ENCODE measurements at places on chromosomes 6 and 20. TPM values are rescaled to one million over a fixed set of nuclear protein-coding genes. Genes with fewer than 3 reads are reported as not detected.

KPNA5 gene
- total RNA-seq, result 11.4 TPM

GPSM3 gene
- total RNA-seq, result 49.0 TPM

MYB gene
- total RNA-seq, result 23.3 TPM

DNA sequence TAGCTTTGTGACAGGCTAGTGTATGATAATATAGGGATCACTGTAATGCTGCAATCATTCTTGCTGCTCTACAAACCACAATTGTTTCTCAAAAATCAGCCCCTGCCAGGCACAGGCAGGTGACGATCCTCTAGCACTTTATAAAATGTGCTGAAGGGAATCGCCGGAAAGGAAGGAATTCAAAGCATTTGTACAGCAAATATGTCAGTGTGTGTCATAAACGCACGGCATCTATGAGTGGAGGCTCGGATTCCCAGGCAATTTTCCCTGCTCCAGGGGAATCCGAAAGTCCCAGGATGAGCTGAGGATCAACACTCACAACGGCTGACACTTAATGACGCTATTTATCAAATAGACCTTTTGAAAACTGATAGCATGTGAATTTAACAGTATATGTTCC lies 1.4 kb downstream of the PHACTR1 start:
- DNase-seq, result no peak
- no peaks in the 10 kb centered on the region for H3K36me3 ChIP-seq
- H3K4me1 ChIP-seq, result no peaks in the 10 kb centered on the region
- H3K27me3 ChIP-seq, result no peaks in the 10 kb centered on the region
- no peak overlapping the region for H3K4me3 ChIP-seq
- H3K27ac ChIP-seq, result no peak overlapping the region

DNA sequence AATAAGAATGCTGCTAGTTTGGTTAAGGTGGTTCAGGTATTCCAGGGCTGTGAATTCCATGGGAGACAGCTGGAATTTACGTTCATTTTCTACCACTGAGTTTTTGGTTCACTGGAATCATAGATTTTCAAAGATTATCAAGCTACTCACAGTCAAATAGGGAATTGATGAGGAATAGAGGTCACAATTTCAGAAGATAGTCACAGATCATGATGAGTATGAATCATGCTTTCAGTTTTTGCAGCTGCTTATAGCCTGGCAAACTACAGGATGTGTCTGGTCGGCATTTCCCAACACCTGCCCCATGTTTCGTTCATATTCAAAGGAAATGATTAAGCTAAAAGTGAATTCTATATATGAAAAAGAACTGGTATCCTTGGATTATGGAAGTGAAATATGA lies 58.7 kb downstream of the BCKDHB start:
- H3K27ac ChIP-seq, result no peak overlapping the region
- no peaks in the 10 kb centered on the region for H3K27me3 ChIP-seq
- DNase-seq, result no peak
- H3K4me3 ChIP-seq, result no peak overlapping the region

GRCh38 chr6:152170702-152171667 lies 363.5 kb downstream of the ESR1 start:
- H3K4me1 ChIP-seq, result peaks cover 22% of the 10 kb centered on the region
- H3K27me3 ChIP-seq, result peaks cover 3% of the 10 kb centered on the region
- H3K27ac ChIP-seq, result no peak overlapping the region
- DNase-seq, result no peak

- H3K27ac ChIP-seq, result no peak overlapping the region
- DNase-seq, result no peak
- peaks cover 9% of the 10 kb centered on the region for H3K36me3 ChIP-seq
These were observed 40.9 kb downstream of the JAG1 start for GRCh38 chr20:10632721-10633509.

DNA sequence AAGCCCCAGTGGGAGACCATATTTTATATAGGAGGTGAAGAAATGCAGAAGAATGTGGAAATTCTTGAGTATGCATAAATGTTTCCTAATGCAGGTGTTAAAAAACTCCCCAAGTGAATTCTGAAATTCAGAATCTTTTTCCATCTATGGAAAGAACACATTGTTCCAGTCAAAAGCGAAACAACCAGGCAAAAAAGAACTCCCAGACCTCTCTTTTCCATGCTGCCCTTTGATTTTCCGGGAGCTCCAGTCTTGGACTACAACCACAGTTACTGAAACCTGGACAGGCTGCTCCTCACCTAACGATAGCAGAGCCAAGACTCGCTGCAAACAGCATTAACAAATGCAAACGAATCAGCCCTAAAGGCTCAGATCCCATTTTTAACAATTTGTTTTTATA lies 108.7 kb upstream of the CNKSR3 start:
- H3K36me3 ChIP-seq, result no peaks in the 10 kb centered on the region
- H3K27me3 ChIP-seq, result peaks cover 3% of the 10 kb centered on the region
- no peak overlapping the region for H3K27ac ChIP-seq
- H3K4me3 ChIP-seq, result no peak overlapping the region
- DNase-seq, result no peak
- no peaks in the 10 kb centered on the region for H3K4me1 ChIP-seq

DNA sequence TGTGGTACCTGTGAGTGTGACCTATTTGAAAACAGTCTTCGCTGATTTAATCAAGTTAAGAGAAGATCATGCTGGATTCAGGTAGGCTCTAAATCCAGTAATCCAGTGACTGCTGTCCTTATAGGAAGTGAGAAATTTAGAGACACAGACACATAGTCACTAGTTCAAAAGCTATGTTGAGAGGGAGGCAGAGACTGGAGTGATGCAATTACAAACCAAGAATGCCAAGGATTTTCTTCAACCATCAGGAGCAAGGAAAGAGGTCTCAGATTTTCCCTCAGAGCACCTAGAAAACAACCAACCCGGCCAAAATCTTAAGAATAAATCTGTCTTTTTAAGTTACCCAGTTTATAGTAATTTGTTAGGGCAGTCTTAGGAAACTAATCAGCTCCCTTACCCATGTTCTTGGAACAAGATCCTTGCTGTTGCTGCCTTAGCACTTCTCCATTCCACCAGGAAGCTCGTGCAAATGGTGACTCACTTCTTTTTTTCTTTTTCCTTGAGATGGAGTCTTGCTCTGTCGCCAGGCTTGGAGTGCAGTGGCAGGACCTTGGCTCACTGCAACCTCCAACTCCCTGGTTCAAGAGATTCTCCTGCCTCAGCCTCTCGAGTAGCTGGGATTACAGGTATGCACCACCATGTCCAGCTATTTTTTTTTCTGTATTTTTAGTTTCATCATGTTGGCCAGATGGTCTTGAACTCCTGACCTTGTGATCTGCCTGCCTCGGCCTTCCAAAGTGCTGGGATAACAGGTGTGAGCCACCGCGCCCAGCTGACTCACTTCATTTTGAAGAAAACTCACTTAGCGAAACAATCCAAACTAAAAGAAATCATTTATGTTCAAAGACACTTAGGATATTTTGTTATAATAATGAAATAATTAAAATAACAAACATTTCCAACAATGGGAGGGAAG lies 34.4 kb upstream of the ZNF184 start:
- H3K4me3 ChIP-seq, result no peak overlapping the region
- no peak overlapping the region for H3K27ac ChIP-seq
- DNase-seq, result no peak

- peaks cover 16% of the 10 kb centered on the region for H3K27me3 ChIP-seq
- H3K4me3 ChIP-seq, result peak overlapping the region; percentile 99
- no peak for DNase-seq
These were observed 837 bp upstream of the MAD2L1BP start for GRCh38 chr6:43634702-43635303.

- peaks cover 19% of the 10 kb centered on the region for H3K4me1 ChIP-seq
- H3K36me3 ChIP-seq, result no peaks in the 10 kb centered on the region
- no peak overlapping the region for H3K27ac ChIP-seq
These were observed 196.7 kb upstream of the KCNQ5 start for GRCh38 chr6:72425003-72425681.

- no peak for DNase-seq
- no peaks in the 10 kb centered on the region for H3K27me3 ChIP-seq
- no peaks in the 10 kb centered on the region for H3K36me3 ChIP-seq
- no peak overlapping the region for H3K4me3 ChIP-seq
These were observed 1064.6 kb upstream of the EYS start for GRCh38 chr6:66771626-66772025.

Data from endothelial cell (in vitro differentiated cells).